Left ventricle myocardium inferior (tissue), 1 donor: ENCODE measurements at places on chromosomes 11 and 22. TPM values are rescaled to one million over a fixed set of nuclear protein-coding genes. Genes with fewer than 3 reads are reported as not detected.
A peak's percentile ranks its signal among the peaks of the same experiment; 100 is the strongest.

- no peak overlapping the region for H3K27ac ChIP-seq
- H3K4me1 ChIP-seq: no peaks in the 10 kb centered on the region
- DNase-seq: no peak
- no peak overlapping the region for H3K4me3 ChIP-seq
These were observed 340.4 kb upstream of the NCAM1 start for GRCh38 chr11:112620621-112621394.

DNA sequence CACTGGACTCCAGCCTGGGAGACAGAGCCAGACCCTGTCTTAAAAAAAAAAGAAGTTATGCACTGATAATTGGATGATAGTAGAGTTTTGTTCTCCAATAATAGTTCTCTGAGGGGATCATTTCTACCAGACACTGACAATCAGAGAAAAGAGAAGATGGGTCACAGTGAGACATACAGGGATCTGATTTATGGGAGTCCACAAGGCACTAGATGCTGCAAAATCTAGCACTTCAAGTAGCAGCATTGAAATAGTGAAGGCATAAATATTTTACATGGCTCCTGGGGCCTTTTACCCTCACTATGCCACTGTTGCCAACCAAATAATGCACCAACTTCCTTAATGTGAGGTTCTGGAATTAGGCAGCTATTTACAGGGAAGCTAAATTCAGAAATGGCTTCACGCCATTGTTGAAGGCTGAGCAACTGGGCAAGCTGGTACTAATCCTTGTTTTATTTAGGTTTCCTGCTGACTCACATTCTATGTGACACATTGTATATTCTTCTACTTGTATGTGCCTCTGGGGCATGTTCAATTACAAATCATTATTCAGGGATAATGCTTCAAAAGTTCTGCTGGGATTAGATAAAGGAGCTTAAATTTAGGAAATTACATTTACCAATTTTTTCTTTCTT is 38.2 kb upstream of the ABTB2 start:
- DNase-seq: no peak
- no peaks in the 10 kb centered on the region for H3K27me3 ChIP-seq
- no peak overlapping the region for H3K27ac ChIP-seq
- peaks cover 6% of the 10 kb centered on the region for H3K4me1 ChIP-seq

DNA sequence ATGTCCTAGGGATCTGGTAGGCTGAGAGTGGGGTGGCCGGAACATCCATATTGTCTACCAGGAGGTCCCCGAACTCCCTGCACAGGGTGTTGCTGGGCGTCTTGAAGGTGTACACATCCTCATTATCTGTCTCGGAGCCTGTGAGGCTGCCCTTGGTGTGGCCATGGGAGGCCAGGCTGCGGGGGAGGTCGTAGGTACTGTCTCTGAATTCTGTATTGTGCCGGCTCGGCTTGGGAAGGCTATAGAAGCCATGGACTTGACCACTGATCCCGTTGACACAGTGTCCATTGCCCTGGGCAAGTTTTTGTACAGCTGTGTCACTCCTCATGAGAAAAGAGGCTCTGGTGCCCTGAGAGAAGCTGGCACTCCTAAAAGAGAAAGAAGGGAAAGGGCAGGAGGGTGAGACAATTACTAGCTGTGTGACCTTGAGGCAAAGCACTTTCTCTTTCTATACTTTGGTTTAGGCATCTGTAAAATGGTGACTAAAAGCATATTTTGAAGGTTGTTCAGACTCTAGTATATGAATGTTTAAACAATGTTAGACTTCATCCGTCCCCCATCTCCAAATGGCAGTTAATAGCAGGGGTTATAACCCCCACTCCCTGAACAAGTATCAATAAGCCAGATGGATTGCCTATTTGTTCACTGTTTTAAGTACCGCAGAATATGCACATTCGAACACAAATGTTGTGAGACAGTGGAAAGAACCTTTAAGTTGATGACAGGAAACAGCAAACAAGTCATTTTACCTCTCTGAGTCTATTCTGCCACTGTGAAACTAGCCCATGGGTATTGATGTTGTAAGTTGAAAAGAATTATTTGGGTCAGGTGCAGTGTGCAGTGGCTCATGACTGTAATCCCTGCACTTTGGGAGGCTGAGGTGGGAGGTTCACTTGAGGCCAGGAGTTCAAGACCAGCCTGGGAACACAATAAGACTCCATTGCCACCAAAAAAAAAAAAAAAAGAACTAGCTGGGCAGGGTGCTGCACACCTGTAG is 38.3 kb downstream of the USP35 start:
- H3K4me1 ChIP-seq: peaks cover 37% of the 10 kb centered on the region
- H3K27ac ChIP-seq: no peak overlapping the region
- no peaks in the 10 kb centered on the region for H3K27me3 ChIP-seq
- H3K36me3 ChIP-seq: peaks cover 37% of the 10 kb centered on the region
- H3K4me3 ChIP-seq: no peak overlapping the region

- H3K36me3 ChIP-seq: no peaks in the 10 kb centered on the region
- peak overlapping the region; percentile 40 for H3K27ac ChIP-seq
- H3K27me3 ChIP-seq: no peaks in the 10 kb centered on the region
- peak overlapping the region; percentile 29 for H3K4me3 ChIP-seq
These were observed 85.9 kb upstream of the SLC25A18 start for GRCh38 chr22:17477391-17477833.

DNA sequence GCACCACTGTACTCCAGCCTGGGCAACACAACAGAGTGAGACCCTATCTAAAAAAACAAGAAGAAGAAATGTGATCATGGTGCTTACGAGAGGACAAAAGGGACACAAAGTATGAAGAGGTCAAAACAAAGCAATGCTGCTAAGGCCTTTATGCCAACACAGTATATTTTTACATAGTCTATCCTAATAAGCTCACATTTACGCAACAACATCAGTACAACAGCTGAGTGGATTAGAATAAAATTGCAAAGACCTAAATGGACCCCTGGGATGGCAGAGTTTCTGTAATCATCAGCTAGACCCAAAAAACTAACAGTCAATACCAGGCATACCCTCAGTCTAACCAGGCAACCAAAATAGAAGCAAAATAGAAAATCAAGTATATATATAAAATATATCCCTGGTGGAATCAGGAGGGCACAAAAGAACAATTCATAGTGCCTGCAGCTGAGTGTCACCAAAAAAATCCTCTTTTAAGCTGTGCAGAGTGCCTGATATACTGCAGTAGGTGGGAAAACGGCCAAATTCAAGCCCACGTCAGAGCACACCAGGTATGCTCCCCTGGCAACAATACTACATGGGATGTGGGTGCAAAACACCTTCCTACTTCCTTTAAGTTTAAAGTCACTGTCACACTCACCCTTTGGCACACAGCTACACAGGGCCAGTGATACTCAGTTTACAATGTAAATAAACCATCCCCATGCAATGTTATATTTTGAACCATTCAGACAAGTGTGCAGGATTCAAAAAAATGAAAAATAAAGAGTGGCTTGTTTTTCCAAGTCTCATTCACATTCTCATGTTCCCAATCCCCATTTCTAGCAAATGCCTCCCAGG is 57.8 kb downstream of the RBFOX2 start:
- peak overlapping the region; percentile 80 for H3K27ac ChIP-seq
- H3K4me3 ChIP-seq: no peak overlapping the region
- H3K4me1 ChIP-seq: peaks cover 80% of the 10 kb centered on the region

- H3K27me3 ChIP-seq: no peaks in the 10 kb centered on the region
- H3K4me3 ChIP-seq: no peak overlapping the region
- no peak for DNase-seq
- H3K4me1 ChIP-seq: peaks cover 9% of the 10 kb centered on the region
These were observed 6.2 kb downstream of the PYGM start for GRCh38 chr11:64753380-64754123.

GRCh38 chr22:29183971-29184848 is 21.5 kb upstream of the EMID1 start:
- no peak for DNase-seq
- no peaks in the 10 kb centered on the region for H3K27me3 ChIP-seq
- H3K36me3 ChIP-seq: no peaks in the 10 kb centered on the region
- no peaks in the 10 kb centered on the region for H3K4me1 ChIP-seq

DNA sequence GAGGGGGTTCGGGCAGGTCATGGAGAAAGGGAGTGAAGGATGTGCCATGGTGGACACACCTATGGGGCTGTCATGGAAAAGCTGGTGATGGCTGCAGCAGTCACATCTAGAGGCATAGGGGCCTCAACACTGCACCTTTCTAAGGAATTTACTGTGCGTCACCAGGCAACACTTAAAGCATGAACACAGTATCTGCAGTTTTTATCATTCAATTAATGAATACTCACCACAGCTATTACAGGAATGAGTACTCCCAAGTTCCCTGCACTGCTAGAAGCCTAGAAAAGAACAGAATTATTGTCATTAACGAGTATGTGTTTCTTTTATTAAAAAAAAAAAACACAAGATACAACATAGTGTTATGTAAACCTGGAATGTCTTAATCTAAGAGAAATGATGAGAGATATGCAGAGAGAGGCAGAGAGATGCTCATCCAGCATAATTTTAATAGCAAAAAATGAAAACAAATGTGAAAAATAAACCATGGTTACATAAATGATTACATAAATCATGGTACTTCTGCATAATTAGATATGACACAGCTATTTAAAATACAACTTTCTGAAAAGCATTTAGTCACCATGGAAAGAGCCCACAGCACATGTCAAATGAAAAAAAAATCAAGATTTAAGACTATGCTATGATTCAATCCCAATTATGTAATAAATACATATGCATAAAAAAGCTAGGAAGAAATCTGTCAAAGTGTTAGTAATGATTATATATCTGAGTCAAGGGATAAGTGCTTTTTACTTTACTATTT is 19.2 kb downstream of the SERPIND1 start:
- H3K4me1 ChIP-seq: peaks cover 5% of the 10 kb centered on the region
- DNase-seq: no peak
- no peak overlapping the region for H3K27ac ChIP-seq
- H3K4me3 ChIP-seq: no peak overlapping the region

DNA sequence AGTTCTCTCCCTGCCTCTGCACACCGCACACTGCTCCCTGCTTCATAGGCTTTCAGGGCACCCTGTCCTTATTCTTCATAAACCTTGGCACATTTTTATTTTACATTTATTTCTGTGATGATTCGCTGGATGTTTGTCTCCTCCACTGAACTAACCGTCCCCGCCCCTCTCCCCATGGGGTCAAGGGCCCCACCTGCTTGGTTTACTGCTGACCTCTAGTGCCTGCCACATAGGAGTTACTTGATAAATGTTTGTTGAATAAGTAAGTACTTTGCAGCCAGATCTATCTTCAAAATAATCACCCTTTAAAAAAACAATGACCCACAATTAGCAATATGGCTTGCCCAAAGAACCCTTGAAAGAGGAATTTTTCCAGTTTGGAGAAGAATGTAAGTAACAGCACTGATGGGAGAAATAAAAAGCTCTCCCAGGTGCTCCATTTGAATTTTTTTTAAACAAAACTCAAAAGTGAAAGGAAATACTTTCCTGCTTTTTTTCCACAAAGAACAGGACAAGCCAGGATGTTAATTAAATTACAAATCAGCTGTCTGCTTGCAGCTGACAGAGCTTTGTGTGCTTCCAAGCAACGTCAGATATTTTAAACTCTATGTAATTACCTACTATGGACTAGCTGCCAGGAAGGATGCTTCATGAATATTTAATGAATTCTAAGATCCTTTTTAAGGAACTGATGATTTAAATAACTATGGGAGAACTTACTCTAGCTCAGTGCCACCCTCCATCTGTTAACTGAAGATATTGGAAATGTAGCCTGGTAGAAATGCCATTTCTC is 1083.6 kb downstream of the DLG2 start:
- no peak for DNase-seq
- H3K36me3 ChIP-seq: no peaks in the 10 kb centered on the region
- H3K4me3 ChIP-seq: no peak overlapping the region
- no peaks in the 10 kb centered on the region for H3K4me1 ChIP-seq

GRCh38 chr11:78838417-78838816 is 263.8 kb upstream of the NARS2 start:
- H3K4me3 ChIP-seq: no peak overlapping the region
- H3K36me3 ChIP-seq: no peaks in the 10 kb centered on the region
- no peaks in the 10 kb centered on the region for H3K4me1 ChIP-seq
- peaks cover 10% of the 10 kb centered on the region for H3K27me3 ChIP-seq
- DNase-seq: no peak
- no peak overlapping the region for H3K27ac ChIP-seq

DNA sequence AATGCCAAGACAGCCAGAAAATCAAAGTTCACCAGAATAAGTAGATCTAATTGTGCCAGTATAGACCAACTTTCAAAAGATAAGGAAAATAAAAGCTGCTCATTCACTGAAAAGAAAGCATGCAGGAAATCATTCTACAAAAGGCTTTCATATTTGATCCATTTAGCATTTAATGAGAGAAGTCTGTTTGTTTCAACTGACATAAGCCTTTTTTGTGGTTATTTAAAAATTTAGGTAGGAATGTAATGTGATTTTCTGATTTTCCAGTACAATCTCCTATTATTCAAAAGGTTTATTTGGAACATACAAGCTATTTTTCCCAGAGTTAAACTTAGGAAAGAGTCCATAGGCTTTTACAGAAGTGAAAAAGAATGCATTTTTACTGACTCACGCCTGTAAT is 92.7 kb downstream of the SBF2 start:
- H3K4me3 ChIP-seq: no peak overlapping the region
- no peaks in the 10 kb centered on the region for H3K27me3 ChIP-seq
- no peak overlapping the region for H3K27ac ChIP-seq

DNA sequence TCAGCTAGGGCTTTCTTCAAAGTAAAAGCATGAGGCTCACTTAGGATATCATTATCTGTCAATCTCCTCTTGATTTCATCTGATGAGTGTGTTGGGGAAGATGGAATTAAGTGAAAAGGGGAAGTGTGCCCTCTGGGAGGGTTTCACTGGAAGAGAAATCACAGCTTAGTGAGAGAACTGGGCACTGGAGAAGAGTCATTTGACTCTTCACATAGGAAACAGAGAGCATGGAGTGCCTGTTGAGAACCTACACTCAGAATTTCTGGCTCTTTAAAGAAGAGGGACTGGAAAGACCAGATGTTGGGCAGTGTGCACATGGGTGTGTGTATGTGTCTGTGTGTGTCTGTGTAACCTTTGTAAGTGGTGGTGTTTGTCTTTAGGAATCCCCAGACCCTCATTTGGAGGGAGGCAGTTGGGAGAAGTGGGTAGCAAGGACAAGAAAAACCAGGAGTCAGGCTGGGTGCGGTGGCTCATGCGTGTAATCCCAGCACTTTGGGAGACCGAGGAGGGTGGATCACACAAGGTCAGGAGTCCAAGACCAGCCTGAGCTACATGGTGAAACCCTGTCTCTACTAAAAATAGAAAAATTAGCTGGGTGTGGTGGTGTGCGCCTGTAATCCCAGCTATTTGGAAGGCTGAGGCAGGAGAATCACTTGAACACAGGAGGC is 10.0 kb downstream of the STX3 start:
- H3K4me3 ChIP-seq: no peak overlapping the region
- H3K27me3 ChIP-seq: no peaks in the 10 kb centered on the region
- H3K36me3 ChIP-seq: no peaks in the 10 kb centered on the region
- H3K4me1 ChIP-seq: peaks cover 80% of the 10 kb centered on the region
- no peak for DNase-seq
- peak overlapping the region; percentile 67 for H3K27ac ChIP-seq

- H3K4me1 ChIP-seq: peaks cover 35% of the 10 kb centered on the region
- H3K36me3 ChIP-seq: no peaks in the 10 kb centered on the region
- peak overlapping the region; percentile 56 for H3K27ac ChIP-seq
- H3K27me3 ChIP-seq: no peaks in the 10 kb centered on the region
These were observed 9.7 kb upstream of the MICAL3 start for GRCh38 chr22:18034076-18034475.

GUCY1A2 gene
- total RNA-seq: 10.2 TPM

PAAF1 gene
- 13.5 TPM for total RNA-seq

ARFGAP3 gene
- 26.9 TPM for total RNA-seq

P2RY2 gene
- 19.8 TPM for total RNA-seq

RIMBP3B gene
- total RNA-seq: not detected

YIF1A gene
- 45.6 TPM for total RNA-seq

MPZL3 gene
- total RNA-seq: 2.7 TPM
